Activated CD8-positive, alpha-beta memory T cell treated with anti-CD3 and anti-CD28 coated beads for 4 hours (primary cell): ENCODE measurements at places on chromosomes 11 and 22.

- DNase-seq: no peak
Observed at GRCh38 chr22:23302171-23303002, 122.1 kb downstream of the BCR start.

DNA sequence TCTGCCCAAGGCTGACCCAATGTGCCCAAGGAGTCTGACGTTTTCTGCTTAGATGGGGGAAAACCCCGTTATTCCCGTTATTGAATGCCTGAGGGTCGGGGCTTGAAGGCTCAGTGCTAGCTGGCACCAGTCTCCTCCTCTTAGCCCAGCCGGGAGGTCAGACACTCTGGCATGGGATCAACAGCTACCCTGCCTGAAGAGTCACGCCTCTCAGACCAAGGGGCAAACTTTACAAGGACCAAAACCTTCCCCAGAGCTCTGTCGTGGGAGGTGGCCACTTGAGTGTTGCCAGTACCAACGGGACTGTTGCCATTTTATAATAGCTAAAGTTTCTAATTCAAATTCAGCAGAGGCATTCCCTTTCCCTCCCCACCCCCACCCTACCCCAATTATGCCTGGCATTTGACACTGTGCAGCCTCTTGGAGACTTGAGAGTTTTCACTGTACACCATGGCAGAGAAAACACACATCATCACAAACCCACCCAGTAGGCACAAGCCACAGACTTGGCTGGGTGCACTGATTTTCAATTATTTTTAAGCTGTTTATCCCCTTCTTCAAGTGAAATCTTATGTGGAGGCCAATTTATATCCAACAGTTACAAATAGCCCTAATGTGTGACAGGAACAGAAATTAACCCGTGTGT is 137.5 kb upstream of the SYT13 start:
- DNase-seq: no peak

DNA sequence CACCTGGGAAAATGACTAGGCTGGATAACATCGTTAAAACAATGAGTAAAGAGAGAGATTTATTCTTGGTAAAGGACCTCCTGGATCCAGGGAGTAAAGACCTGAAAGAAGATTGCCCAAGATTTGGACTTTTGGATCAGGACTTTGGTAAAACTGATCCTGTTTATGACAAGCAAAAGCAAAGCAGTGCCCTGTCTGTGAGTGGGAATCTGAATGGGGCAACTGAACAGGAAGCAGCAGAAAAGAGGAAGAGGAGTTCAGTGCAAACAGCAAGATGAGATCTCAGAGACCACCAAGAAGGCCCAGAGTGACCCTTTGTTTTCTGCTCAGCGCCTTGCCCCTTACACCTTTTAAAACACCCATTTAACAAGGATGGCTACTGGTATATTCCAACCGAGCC is 122.0 kb downstream of the VPREB1 start:
- DNase-seq: no peak

- no peak for DNase-seq
Observed at GRCh38 chr11:66701432-66702240, 23.9 kb upstream of the RBM4B start.

- no peak for DNase-seq
Observed at GRCh38 chr11:10441652-10442503, 13.2 kb upstream of the AMPD3 start.

DNA sequence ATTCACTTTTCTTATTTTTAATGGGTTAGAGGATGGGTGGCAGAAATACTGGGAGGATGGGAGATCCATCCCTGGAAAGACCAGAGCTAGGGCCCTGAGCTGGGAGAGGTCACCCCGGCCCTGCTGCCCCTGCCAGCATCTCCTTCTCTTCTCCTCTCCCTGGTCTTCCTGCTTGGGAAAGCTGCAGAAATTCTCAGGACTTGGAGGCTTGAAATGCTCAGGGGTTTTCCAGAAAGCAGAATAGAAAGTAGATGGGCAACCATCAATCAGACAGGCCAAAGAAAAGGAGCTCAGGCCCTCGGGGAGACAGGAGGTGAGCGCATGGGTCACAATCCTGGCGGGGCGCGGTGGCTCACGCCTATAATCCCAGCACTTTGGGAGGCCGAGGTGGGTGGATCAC is 1.5 kb downstream of the APOBEC3H start:
- DNase-seq: no peak
